Stimulated activated CD8-positive, alpha-beta memory T cell treated with anti-CD3 and anti-CD28 coated beads, Interleukin-4, amount 100 ng/mL, for 1 hour (primary cell): ENCODE measurements at places on chromosomes 7 and 10.

DNA sequence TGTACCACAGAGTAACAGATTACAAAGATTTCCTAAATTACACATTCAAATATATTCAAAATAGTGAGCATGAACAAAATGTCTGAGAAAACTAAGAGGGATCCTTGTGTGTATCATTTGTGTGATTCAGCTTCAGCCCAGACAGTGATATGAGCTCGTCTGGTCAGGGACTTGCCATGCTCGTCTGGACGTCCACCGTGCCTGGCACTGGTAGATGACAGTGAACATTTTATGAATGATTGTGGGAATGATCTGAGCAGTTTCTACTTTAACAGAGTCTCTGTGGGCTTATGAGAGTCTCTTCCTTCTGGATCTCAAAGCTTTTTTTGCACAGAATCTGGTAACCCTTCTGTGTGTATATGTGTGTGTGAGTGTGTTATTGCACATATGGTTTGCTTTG lies 34.2 kb upstream of the ANKRD2 start:
- DNase-seq: no peak

- DNase-seq: no peak
Observed at GRCh38 chr10:14530465-14530864, 199.7 kb upstream of the FRMD4A start.

DNA sequence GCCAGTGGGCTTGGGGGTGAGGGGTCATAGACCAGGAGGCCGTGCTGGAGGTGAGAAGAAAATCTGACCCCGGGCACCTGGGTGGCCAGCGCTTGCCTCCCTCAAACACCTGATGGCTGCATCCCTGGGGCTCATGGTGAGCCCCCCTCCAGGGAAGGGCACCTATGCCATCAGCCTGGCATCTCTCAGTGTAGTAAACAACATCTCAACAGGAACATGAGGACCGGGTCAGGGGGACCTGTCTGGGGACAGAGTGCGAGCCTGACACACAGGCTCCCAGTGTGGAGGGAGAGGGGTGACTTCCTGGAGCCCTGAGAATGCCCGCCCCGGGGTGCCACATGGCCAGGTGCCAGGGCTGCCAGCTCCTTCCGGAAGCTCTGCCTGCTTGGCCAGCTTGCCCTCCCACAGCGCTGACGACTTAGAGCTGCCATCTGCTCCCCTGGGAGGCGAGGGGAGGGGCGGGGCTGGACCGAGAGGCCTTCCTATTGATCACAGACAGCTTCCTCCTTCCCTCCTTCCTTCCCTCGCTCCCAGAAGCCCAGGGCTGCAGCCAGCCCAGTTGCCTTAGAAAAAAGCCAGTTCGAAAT lies 12.3 kb downstream of the STX1A start:
- no peak for DNase-seq

DNA sequence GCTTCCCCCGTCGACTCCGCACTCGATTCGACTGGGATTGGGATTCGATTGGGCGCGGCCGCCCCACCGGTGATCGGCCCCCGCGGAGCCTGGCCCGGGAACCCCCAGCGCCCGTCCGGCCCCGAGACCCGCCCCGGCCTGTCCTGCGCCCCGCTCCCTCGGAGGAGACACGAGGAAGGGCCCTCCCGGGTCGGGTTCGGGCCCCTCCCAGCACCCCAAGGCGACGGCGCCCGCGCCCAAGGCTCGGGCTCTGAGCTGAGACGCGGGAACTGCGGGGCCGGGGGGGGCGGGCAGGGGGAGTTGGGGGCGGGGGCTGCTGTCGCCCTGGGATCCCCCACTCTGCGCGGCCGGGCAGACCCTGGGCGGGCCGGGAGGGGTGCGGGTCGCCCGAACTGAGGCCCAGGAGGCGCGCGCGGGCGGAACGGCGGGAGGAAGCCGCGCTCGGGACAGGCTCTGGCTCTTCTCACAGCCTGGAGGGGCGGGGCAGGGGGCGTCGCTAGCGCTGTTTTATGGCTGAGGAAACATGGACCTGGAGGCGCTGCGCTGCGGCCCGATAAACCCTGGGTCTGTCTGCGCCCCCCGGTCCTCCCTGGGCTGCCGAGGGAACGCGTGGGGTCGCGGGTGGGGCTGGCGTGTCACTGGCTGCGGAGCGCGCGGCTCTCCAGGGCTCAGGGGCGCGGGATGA lies 1.7 kb upstream of the NKX6-2 start:
- DNase-seq: no peak

GRCh38 chr10:119940487-119940886 lies 48.0 kb downstream of the SEC23IP start:
- no peak for DNase-seq

DNA sequence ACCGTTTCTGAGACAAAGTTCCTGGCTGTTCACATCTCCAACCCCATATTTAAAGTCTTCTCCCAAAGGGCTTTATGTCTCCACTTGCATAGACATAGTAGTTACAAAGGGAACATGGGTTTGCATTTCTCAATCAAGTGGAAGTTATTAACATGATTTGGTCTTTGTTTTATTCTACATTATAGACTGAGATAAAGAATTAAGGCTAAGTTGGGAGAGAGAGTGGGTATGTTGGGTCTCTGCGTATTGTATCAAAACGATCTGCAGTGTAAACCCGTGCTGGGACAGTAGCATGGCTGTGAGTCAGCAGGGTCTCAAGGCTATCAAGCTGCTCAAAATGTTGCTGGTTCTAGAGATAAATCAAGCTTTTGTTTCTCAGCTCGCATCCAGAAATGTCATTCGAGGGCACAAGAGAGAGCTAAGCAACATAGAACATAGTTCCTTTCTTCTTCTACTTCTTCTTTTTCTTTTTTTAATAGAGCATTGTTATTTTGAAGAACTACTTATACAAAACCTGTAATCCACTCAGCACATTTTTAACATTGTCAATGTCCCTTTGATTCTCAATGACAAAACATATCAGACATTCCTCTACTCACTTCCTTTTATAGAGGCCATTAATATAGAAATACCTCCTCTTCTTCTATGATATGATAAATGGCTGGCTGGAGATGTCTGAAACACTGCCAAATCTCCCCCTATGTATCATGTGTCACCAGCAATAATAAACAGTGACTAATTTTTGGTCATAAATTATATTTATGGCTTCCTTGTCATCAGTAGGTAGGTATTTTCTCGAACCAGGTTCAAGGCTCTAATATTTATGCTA lies 34.5 kb upstream of the RHOBTB1 start:
- no peak for DNase-seq

DNA sequence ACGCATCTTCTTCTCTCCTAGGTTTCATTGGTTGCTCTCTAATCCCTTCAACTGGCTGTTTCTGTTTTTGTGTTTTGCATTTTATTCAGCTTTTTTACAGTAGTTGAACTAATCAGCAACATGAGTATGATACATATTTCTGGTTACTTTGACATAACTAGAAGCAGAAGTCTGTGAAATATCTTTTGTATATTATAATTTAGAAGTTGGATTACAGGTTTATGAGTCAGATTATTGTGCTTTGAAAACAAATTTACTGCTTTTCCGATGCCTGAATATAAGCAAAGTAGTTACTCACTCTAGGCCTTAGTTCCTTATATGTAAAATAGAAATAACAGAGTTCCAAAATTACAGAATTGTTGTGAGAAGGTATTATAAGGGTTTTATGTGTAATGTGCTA lies 96.2 kb upstream of the MEOX2 start:
- no peak for DNase-seq

GRCh38 chr7:102152672-102153598 lies 133.7 kb upstream of the SH2B2 start:
- DNase-seq: no peak

- no peak for DNase-seq
Observed at GRCh38 chr10:62760401-62760800, 44.1 kb upstream of the ADO start.

DNA sequence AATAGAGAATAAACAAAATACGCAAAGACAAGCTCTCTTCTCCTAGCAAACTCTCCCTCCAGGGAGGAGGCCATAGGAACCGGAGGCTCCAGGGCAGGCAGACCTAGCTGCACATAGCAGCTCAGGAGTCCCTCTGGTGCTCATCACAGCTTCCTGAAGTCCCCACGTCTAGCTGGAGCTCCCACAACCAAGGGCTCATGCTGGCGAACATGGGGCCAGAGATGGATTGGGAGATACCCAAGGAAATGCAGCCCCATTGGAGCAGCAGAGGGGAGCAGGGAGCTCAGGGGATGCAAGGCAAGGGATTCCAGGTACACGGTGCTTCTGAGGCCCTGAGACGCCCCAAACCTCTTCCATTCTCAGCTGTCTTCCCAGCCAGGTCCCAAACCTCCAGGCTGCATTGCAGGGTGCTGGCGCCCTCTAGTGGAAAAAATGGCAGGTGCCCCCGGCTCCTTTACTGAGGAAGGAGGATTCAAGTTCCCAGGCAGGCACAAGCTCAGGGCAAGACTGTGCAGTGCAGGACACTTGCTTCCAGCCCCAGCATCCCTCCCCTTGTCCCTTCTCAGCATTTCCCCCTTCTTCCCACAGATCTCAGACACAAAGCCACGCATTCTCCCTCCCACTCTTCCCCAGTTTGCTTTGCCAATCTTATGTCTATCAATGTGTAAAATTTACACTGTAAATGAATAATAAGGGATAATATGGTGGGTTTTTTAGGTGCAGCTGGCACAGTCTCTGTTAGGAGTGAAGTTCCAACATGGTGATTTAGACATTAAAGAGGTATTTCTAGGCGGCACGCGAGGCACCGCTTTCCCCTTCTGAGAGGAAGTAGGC lies 46.2 kb downstream of the GPAM start:
- peak; percentile 21 for DNase-seq

DNA sequence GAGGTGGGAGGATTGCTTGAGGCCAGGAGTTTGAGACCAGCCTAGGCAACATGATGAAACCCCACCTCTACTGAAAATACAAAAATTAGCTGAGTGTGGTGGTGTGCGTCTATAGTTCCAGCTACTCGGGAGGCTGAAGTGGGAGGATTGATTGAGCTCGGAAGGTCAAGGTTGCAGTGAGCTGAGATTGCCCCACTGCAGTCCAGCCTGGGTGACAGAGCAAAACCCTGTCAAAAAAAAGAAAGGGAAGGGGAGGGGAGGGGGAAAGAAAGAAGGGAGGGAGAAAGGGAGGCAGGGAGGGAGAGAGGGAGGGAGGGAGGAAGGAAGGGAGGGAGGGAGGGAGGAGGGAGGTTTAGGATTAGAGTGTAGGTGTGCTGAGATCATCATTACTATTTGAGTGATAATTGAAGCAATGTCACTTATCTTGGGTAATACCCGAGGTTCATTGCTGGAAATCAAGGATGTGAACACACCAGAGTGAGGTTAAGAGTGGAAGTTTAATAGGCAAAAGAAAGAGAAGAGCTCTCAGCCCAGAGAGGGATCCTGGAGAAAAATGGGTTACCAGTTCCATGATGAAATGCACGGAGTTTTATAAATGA lies 27.6 kb downstream of the VCL start:
- DNase-seq: no peak

DNA sequence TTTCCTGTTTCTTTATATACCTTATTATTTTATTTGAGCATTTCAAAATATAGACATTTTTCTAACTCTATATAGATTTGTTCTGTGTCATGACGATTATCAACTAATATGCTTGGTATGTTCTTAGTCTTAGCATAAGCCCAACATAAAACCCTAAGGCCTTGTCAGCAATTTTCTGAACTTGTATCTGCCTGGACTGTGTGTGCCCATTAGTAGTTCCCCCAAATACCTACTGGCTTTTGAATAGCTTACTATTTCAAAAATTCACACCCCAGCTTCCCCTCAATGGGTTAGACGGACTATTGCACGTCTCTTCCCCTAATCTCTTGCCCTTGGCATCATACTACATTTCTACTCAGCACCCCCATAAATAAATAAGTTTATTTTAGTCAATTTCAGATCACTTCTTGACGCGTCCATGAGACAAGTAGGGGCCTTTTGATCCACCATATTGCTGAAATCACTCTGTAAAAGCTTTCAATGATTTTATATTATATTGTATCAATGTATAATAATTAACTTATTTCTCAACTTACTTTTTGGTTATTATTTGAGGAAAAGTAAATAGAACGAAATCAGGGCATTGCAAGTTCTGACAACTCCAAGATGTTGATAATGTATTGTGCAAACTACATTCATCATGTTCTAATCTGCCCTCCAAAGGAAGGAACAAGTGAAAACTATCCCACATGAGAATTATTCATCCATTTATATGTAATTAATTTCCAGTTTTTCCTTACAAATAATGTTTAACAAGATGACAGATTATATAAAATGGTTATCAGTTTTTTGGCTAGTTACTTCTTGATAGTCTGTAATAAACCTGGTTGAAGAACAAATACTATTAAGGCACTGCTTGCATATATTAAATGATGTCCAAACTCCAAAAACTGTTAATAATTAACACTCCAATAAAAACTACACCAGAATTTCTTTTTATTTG lies 1.1 kb upstream of the AKR1C3 start:
- no peak for DNase-seq

DNA sequence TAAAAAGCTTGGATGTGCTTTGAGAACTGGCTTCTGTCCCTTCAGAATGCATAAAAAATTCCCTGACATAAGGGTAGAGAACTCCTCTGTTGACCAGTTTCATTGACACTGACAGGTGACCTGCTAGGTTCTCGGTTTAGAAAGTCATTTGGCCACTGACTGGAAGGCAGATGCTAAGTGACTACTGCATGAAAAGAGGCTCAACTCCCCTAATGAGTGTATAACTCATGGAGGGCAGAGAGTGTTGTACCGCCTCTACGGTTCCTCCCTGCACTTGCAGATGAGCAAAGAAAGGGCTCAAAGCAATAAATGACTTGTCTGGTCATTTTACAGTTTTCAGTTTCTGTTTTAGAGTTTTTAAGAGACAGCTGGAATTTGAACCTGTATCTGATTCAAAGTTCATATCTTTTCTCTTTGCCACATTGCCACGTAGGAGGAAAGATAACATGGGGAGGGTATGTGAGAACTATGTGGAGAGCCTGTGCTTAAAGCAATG lies 2.9 kb upstream of the FGL2 start:
- DNase-seq: no peak
